ENCODE measurements at places on chromosomes 4 and X.

DNA sequence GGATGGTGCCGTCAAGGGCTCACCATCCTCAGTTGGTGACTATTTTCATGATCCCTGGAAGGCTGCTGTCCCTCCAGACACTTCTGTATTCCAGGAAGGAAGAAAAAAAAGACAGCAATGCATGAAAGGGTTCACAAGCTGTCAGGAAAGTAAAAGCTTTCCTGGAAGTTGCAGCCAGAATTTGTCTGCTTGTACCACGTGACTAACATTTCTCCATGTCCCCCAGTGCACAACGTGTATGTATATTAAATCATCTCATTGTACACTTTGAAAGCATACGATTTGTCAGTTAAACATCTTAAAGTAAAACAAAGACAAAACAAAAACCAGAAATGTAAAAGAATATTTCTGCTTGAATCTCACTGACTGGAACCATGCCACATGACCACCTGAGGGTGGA lies 127.4 kb upstream of the CLNK start:
- DNase-seq = no peak

DNA sequence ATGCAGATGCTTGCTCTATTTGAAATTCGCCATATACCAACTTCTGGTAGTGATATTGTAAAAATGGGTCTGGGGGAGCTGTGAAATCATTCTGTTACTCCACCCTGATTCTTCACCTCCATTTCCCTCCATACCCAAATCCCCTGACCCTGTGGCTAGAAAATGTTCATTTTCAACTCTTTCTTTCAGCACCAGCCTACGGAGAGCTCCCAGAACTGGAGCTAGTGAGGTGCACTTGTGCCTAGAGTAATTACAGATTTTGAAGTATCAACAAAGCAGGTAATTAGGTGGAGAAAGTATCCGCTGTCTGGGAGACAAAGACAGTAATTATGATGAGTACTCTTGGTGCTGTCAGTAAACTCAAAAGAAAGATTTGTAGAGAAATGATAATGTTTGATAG lies 8.1 kb downstream of the ARHGAP36 start:
- no peak for DNase-seq

- no peak for DNase-seq
Measured at GRCh38 chr4:73944061-73944875, 37.6 kb downstream of the PF4 start.

GRCh38 chr4:85776579-85776978 lies 301.6 kb downstream of the ARHGAP24 start:
- no peak for DNase-seq

DNA sequence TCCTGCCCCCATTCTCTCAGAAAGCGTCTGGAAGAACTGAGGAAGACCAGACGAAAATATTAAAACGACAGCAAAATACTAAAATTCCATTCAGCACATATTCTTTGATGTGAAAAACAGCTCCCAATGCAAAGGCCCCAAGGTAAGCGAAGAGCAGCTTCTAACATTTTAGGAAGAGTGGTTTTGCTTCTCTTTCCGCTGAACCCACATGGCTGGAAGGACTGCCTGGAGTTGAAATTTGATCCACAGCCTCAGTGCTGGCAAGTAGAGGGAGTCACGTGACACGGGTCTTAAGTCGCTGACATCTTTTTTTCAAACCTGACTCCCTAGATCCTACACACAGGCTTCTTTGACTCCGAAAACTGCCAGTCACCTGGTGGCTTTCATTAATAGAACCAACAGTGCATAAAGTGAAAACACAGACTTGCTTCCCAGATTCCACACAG lies at the start of gene FAM13A:
FAM13A (minus strand) TSS at position 233 of the 446 bp plus-strand sequence; CDS start at position 12, 221 bp downstream.
- DNase-seq = no peak

GRCh38 chr4:108359986-108360681 lies 191.4 kb upstream of the LEF1 start:
- no peak for DNase-seq

- no peak for DNase-seq
Measured at GRCh38 chr4:98529970-98530569, 128.3 kb downstream of the TSPAN5 start.

DNA sequence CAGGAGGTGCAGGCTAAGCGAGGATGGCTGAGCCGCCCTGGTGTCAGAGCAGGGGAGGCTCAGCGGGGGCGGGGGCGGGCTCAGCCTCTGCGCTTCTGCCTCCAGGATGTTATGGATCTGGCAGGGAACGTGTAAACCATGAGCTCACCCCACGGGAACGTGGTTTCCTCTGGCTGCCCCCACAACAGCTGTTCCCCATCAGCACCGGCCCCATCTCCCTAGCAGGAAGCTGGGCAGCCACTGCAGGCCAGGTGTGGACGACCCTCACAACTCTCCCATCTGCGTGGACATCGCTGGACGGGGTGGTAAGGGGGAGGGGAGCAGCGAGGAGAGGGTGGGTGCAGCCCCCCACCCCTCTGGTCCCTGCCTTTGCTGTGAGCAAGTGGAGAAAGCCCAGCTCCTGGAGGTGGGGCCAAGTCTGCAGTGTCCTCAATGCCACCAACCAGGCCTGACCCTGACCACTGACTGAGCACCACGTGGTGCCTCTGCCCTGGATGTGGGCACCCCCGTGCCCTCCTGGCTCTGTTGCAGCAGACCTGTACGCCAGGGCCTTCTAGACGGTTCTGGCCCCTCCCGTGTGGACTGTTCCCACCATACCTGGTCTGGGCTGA lies 28.1 kb upstream of the SPON2 start:
- DNase-seq = no peak

- DNase-seq = no peak
Measured at GRCh38 chr4:123449362-123449761, 52.8 kb downstream of the SPRY1 start.

- DNase-seq = no peak
Measured at GRCh38 chr4:41446391-41446790, 91.6 kb upstream of the LIMCH1 start.

DNA sequence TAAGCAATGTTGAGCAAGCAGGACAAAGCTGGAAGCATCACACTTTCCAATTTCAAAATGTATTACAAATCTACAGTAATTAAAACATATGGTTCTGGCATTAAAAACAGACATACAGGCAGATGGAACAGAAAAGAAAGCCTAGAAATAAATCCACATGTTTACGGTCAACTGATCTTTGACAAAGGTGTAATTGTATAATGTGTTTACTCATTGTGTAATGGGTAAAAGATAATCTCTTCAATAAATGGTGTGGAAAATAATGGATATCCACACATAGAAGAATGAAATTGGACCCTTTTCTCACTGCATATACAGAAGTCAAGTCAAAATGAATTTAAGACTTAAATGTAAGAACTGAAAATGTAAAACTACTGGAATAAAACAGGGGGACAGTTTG lies 394.2 kb downstream of the ANKRD50 start:
- DNase-seq = no peak

DNA sequence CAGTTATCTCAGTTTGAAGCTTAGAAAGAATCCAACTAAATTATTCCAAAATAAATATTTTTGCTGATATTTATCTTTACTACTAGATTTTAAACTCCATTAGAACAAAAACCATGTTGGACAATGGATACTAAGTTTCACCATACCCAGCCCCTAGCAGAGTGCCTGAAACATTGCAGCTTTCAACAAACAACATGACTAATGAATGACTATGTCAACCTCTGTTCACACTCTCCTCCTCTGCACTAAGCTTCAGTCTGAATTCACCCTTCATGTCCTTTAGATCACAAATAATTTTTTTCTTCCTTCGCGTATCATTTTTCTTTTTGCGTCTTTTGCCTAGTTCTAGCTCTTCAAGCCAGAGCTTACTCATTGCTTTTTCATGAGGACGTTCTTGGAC lies 315.2 kb downstream of the PCDH10 start:
- no peak for DNase-seq

GRCh38 chr4:98470366-98470765 lies 188.0 kb downstream of the TSPAN5 start:
- no peak for DNase-seq

DNA sequence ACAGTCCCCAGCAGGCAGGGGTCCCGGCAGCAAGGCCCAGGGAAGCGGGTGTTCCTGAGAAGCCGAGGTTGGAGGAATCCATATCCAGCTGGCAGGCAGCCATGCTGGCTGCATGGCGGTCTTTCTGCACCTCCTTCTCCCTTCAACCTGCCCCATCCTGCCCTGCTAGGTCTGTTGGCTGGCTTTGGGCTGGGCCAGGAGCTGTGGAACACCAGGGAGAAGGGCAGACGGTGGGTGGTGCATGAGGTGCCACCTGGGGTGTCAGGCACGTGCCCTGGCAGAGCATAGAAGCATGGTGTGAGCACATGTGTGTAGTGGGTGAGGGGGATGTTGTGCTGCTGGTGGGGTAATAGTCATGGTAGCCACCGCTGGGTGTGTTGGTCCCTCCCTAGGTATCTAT lies 150.1 kb downstream of the PJA1 start:
- DNase-seq = no peak

GRCh38 chr4:6719611-6720179 lies 3.7 kb downstream of the BLOC1S4 start:
- DNase-seq = no peak

DNA sequence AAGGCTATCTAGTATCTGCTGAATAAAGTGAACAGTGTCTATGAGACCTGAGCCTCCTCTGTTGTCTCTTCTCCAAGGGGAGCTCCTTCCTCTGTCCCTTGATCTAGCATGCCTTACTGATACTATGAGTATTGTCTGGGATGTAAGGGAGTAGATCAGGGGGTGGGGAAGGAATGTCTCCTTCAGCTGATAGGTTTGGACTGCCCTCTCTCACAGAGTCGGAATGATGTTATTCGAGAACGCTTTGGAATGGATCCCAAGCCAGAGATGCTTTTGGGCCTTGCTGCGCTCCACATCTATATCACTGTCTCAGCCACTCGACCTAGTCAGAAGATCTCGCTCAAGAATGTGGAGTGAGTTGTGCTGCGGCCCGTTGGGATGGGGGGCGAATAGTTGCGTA lies 68.3 kb upstream of the PRPS1 start:
- no peak for DNase-seq

DNA sequence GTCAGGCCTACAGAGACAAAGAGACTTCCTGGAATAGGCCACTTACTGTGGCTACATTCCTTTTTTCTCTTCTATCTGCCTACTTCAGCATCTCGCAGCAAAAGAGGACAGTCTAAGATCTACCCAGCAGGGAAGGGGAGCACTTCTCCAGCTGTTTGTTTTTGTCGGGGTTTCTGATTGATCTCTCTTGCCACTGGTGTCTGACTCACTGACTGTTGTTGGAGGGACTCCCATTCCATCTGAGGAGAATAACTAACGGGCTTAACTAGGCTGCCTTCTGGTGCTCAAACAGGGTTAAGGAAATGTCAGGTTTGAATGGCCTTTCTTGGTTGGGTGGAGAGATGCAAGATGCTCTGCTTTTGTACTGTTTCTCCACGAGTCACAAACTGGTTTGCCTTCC lies 100.2 kb upstream of the TMEM164 start:
- DNase-seq = no peak

GRCh38 chr4:175916626-175917351 lies 104.7 kb upstream of the GPM6A start:
- DNase-seq = no peak

DNA sequence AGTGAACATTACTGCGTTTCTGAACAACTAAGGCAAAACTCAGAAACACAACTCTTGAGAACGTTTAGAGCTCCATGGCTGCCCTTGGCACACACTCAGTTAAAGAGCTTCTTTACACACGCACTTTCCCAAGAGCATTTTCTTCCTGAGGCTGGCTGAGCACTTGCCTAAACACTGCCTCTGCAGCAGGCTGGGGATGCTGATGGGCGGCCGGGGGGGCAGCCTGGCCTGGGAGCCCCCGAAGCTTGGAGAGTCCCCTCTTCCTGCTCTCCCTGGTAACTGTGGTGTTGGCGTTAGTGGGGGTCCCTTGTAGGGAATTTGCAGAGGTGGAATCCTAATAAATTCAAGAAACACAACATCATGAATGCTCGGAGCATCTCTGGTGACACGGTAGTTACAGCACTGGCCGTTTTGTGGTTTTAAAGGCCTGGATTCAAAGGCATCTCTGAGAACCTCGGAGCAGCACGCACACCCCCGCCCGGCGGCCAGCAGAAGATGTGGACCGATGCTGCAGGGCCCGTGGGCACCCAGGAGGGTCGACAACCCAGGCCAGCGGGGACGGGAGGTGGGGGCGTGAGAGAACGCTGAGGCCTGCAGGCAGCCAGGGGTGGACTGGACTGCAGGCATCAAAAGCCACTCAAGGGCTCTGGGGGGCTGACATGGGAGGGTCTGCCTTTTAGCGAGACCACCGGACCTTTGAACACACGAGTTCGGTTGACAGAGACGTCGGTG lies 45.4 kb downstream of the FGFRL1 start:
- no peak for DNase-seq

DNA sequence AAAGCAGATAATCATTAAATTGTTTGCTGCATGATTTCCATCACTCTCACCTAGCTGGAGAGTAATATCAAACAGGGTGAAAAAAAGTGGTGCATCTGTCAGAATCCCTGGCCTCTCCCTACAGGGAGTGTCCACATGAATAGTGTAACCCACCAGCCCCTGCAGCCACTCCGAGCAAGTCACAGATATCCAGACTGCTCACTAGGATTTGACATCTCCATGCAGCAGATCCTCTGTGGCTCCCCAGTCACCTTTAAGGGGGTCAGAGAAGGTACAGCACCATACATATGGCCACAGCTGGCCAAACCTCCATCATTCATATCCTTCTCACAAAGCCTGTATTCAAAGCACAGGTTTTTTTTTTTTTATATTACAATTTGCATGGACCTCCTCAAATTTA lies 536.3 kb downstream of the INPP4B start:
- no peak for DNase-seq

DNA sequence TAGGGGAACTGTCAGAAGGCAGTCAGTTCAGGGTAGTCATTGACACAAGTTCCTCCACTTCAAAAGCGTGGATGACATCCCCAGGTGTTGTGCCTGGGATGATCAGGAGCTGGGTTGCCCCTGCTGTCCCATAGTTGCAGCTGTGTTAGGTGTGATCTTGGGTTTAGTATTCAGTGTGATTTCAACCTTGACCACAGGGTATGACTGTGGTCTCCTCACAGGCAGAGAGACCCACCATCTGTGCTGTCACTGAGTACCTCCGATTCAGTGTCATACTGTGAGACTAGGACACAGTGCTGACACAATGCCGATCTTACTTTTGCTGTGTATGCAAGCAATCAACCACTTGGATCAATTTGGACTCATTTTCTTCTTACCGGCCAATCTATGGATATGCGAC lies 25.2 kb downstream of the FOXR2 start:
- no peak for DNase-seq

DNA sequence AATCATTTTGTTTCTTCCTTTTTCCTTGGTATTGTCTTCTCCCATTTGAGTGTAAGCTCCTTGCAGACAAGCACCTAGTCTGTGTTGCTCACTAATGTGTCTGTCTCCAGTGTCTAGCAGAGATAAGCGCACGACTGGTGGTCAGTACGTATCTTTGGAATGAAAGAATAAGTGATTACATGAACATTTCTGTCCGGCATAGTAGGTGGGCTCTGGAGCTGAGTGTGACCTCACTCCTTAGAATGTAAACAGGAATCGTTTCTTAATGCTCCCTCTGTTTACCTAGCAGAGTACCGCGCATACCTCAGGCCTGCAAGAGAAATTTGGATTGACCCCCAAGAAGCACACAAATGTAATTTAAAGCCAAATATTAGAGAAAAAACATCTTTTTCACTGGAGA lies 235.4 kb downstream of the MAML3 start:
- no peak for DNase-seq
